ENCODE measurements at places on chromosomes 11 and 22.

GRCh38 chr22:18121506-18121905, 10.9 kb downstream of the TUBA8 start:
- DNase-seq: no peak
- no peak overlapping the region for H3K4me3 ChIP-seq
- peaks cover 5% of the 10 kb centered on the region for H3K4me1 ChIP-seq
- no peak overlapping the region for H3K27ac ChIP-seq
- H3K27me3 ChIP-seq: no peaks in the 10 kb centered on the region

DNA sequence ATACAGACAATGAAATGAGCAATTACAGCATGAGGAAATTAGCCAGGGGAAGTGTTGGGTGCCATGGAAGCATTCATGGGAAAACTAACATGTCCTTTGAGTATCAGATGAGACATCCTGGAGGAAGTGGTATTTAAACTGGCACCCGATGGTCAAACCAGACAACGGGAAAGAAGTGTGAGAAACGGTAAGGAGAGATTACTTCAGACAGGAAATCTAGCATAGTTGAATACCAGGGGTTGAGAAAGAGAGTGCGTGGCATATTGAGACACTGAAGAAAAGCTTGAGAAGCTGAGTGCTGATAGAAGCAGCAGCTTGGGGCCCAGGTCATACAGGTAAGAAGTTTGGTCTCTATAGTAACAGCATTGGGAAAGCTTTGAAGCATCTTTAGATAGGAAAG, 175.3 kb downstream of the C11orf87 start:
- no peaks in the 10 kb centered on the region for H3K36me3 ChIP-seq
- H3K4me1 ChIP-seq: no peaks in the 10 kb centered on the region
- no peak overlapping the region for H3K27ac ChIP-seq
- H3K27me3 ChIP-seq: no peaks in the 10 kb centered on the region

GRCh38 chr11:67642173-67643120, 2.9 kb upstream of the TBX10 start:
- H3K4me1 ChIP-seq: peaks cover 12% of the 10 kb centered on the region
- no peak for DNase-seq
- no peaks in the 10 kb centered on the region for H3K27me3 ChIP-seq
- no peaks in the 10 kb centered on the region for H3K36me3 ChIP-seq

DNA sequence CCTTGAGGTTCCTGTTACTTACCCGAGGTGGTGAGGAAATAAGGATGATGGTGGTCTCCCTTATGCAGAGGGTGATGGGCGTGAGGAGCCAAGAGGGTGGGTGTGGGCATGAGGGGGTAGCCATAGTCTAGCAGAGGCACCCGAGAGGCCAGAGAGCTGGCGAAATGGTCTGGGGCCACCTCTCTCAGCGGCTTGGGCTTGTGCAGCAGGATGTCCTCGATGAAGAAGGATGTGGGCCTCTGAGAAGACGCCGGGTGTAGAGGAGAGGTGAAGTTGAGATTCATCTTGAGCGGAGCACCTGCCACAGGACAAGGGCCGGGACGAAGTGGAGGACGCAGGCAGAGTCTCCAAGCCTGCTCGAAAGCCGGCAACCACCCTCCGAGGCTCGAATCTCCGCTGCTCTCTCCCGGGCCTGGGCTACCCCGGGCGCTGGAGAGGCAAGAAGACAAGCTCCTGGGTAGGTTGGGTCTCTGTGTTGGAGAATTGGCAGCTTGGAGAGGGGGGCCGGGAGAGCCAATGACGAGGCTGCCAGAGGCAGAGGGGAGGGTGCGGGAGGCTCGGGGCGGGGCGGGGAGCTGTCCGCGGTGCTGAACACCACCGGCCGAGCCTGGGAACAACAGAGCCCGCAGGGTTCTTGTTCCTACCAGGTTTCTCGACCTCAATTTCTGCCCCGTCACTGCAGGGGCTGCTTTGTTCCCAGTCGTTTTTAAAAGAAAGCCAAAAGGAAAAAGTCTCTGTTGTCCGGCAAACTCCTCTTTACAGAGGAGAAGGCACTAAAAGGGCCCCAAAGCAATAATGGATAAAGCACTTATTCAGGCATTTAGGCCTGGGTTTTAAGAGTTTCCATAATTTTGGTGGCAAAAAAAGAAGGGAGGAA, at the start of gene BSX:
Gene BSX, minus strand, starts transcription at position 447 of the 877 bp plus-strand sequence. Its CDS starts 163 bp downstream, at position 284.
- no peaks in the 10 kb centered on the region for H3K36me3 ChIP-seq
- H3K4me1 ChIP-seq: peaks cover 3% of the 10 kb centered on the region
- H3K27ac ChIP-seq: no peak within 1 kb of the TSS
- DNase-seq: peak; percentile 28
- H3K27me3 ChIP-seq: peaks cover 89% of the 10 kb centered on the region
- no peak within 1 kb of the TSS for H3K4me3 ChIP-seq

- no peaks in the 10 kb centered on the region for H3K36me3 ChIP-seq
- H3K4me1 ChIP-seq: no peaks in the 10 kb centered on the region
- H3K4me3 ChIP-seq: no peak overlapping the region
- no peak overlapping the region for H3K27ac ChIP-seq
Observed at GRCh38 chr11:27902981-27903624, 202.8 kb upstream of the BDNF start.

DNA sequence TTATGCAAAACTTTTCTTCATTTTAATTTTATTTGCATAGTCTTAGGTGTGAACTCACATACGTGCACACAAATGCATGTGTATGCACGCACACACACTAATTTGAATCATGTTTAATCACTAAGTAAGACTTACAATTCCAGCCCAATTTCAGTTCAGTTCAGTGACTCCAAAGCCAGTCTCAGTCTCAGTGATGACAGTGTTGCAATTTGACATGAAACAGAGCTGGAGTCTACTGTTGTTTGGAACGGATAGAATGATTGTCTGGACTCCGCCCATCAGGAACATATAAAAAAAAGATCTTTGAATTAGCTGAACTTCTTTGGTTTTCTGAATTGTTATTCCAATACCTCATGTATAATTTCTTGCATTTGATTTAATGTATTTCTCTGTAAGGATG, 14.9 kb upstream of the OR51S1 start:
- no peak for DNase-seq
- H3K36me3 ChIP-seq: no peaks in the 10 kb centered on the region
- no peaks in the 10 kb centered on the region for H3K4me1 ChIP-seq
- H3K27me3 ChIP-seq: no peaks in the 10 kb centered on the region

GRCh38 chr11:14317659-14318325, 41.2 kb downstream of the RRAS2 start:
- no peaks in the 10 kb centered on the region for H3K27me3 ChIP-seq
- DNase-seq: no peak
- peak overlapping the region; percentile 2 for H3K27ac ChIP-seq
- H3K4me3 ChIP-seq: no peak overlapping the region

Measured in T-helper 2 cell treated with Interferon-gamma antibody and Interleukin-4, amounts not matched to agents 5 μg/mL and 100 μg/mL, for 36 hours (primary cell).